ENCODE measurements at places on chromosomes 12 and 14. TPM values are rescaled to one million over a fixed set of nuclear protein-coding genes. Genes with fewer than 3 reads are reported as not detected.

DNA sequence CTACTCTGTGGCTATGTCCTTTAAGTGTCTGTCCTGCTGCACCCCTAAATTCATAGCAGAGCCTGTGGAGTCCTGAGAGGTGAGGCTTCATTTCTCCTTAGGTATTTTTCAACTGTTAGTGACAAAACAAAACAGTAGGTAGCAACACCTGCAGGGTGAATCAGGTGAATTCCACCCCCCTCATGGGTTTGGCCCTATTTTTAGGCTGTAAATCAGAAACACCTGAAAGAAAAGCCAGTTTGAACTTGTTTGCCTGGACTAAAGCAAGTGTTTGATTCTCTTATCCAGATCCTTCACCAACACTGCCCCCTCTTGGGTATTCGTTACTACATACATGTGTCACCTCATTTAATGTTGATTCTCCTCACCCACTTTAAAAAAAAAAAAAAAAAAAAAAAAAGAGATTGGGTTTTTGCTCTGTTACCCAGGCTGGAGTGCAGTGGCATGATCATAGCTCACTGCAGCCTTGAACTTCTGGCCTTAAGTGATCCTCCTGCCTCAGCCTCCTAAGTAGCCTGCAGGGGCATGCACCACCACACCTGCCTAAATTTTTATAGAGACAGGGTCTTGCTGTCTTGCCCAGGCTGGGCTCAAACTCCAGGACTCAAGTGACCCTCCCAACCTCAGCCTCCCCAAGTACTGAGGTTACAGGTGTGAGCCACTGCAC is 10.3 kb downstream of the TBPL2 start:
- H3K27ac ChIP-seq, result no peak overlapping the region
- H3K27me3 ChIP-seq, result no peaks in the 10 kb centered on the region
- no peak overlapping the region for H3K4me3 ChIP-seq

The CCDC175 gene
- not detected for polyA plus RNA-seq

DNA sequence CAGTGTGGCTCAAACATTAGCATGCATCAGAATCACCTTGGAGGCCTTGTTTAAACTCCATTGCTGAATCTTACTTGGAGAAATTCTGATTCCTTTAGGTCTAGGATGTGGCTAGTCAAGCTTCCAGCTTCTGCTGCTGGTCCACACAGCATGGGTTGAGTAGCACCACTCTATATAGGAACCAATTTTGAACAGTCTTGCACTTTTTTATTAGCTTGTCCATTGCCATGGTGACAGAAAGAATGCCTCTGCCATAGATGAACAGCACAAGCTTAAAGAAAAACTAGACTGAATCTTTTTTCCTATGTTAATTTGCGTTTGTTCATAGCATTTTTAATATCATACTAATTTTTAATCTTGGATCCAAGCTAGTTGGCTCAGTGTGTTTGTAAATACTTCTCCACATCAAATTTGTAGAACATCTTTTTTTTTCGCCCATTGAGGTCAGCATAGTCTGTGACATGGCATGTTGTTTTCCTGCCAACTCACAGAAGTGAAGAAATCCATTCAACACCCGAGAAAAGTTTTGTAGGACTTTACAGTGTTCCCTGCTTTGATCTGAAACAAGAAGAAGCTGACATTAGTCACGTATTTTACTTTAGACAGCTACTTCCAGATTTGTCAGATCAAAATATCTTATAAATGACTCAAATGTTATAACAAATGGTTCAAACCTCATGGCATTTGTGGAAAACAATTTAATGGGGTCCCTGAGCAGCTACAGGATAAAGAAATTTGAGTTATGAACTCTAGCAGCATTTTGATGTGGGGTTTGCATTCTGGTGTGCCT is 438.8 kb downstream of the EGLN3 start:
- no peak for DNase-seq
- H3K4me3 ChIP-seq, result no peak overlapping the region
- no peak overlapping the region for H3K27ac ChIP-seq
- H3K27me3 ChIP-seq, result no peaks in the 10 kb centered on the region

DNA sequence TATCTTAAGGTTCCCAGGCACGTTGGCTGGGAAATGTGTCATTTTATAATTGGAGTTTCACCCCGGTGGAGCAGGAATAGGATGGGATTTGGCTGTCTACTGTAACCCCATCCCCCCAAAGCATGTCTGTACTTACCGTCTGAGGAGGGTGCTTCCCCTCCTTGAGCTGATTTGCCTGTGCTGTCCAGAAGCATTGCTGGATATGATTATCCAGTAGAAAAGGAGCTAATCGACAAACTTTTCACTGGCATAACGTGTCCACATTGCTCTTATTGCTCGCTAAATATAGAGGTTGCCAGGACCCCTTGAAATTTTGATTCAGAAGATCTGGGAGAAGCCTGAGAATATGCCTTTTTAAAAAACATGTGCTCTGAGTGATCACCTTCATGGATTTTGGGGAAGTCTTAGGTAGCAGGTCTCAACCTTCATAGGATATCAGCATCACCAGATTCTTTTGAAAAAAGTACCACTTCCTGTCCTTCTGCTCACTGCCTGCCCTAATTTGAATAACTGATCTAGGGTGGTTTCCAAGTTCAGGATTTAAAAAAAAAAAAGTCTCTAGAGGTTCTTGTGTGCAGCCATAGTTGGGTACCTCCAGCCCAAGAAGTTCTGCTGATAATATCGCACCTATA is 80.4 kb upstream of the KCNA1 start:
- H3K4me3 ChIP-seq, result no peak overlapping the region
- H3K36me3 ChIP-seq, result no peaks in the 10 kb centered on the region
- peaks cover 2% of the 10 kb centered on the region for H3K4me1 ChIP-seq
- DNase-seq, result no peak

- H3K27ac ChIP-seq, result no peak overlapping the region
- H3K4me3 ChIP-seq, result no peak overlapping the region
- H3K27me3 ChIP-seq, result no peaks in the 10 kb centered on the region
- no peaks in the 10 kb centered on the region for H3K36me3 ChIP-seq
Observed at GRCh38 chr14:72404998-72405397, 472.8 kb downstream of the RGS6 start.

The DHRS2 gene
- polyA plus RNA-seq, result 2.4 TPM

DNA sequence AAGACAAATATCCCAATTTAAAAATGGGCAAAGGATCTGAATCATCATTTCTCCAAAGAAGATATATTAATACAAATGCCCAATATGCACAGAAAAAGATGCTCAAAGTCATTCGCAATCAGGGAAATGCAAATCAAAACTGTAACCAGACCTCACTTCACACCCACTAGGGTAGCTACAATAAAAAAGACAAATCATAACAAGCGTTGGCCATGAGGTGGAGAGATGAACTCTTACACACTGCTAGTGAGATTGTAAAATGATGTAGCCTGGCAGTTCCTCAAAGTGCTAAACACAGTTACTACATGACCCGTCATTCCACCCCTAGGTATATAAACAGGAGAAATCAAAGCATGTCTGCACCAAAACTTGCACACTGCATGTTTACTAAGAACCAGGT is 30.4 kb downstream of the CDC42BPB start:
- H3K4me1 ChIP-seq, result peaks cover 15% of the 10 kb centered on the region
- H3K27ac ChIP-seq, result no peak overlapping the region
- no peaks in the 10 kb centered on the region for H3K36me3 ChIP-seq
- no peak for DNase-seq
- no peaks in the 10 kb centered on the region for H3K27me3 ChIP-seq
- no peak overlapping the region for H3K4me3 ChIP-seq

DNA sequence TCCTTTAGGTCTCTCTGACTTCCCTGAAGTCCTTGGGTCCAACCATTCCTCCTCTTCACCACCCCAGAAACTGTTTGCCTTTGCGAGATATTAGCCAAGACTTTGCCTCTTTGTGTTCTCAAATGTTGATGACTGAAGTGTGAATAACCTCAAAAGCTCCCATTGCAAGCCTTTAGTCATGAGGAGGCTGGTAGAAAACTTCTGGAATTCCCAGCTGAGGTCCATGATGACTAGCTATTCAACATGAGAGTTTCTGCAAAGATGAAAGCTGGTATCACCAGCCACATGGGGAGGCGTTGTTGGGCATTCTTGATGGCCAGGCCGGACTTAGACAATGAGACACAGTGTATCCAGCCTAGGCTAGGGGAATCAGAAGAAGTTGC is 111.7 kb downstream of the TBX5 start:
- no peak overlapping the region for H3K4me3 ChIP-seq
- no peaks in the 10 kb centered on the region for H3K4me1 ChIP-seq
- no peaks in the 10 kb centered on the region for H3K27me3 ChIP-seq
- no peak for DNase-seq
- no peaks in the 10 kb centered on the region for H3K36me3 ChIP-seq

The RTL1 gene
- polyA plus RNA-seq, result not detected

GRCh38 chr12:50650285-50650684 is 113.6 kb upstream of the ATF1 start:
- H3K4me1 ChIP-seq, result no peaks in the 10 kb centered on the region
- no peaks in the 10 kb centered on the region for H3K36me3 ChIP-seq
- DNase-seq, result no peak
- no peaks in the 10 kb centered on the region for H3K27me3 ChIP-seq

DNA sequence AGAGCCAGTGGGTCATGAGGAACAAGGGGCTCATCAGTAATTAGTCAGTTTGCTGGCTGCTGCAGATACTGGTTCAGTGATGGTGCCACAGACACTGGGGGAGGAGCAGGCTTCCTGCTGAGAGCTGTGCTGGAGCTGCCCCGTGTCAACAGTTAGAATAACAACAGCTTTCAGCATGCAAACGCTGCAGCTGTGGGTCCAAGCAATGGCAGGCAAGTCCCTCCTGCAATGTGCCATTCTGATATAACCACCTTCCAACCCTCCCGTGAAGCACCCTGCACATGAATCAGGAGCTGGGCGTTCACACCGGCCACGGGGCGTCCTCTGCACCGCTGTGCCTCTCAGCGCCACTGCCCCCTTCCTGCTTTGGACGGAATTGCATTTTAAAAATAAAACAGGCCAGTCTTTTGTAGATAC is 258.4 kb upstream of the SFSWAP start:
- H3K4me1 ChIP-seq, result no peaks in the 10 kb centered on the region
- no peaks in the 10 kb centered on the region for H3K36me3 ChIP-seq
- no peak overlapping the region for H3K27ac ChIP-seq
- DNase-seq, result peak; percentile 48
- H3K27me3 ChIP-seq, result no peaks in the 10 kb centered on the region
- H3K4me3 ChIP-seq, result no peak overlapping the region

DNA sequence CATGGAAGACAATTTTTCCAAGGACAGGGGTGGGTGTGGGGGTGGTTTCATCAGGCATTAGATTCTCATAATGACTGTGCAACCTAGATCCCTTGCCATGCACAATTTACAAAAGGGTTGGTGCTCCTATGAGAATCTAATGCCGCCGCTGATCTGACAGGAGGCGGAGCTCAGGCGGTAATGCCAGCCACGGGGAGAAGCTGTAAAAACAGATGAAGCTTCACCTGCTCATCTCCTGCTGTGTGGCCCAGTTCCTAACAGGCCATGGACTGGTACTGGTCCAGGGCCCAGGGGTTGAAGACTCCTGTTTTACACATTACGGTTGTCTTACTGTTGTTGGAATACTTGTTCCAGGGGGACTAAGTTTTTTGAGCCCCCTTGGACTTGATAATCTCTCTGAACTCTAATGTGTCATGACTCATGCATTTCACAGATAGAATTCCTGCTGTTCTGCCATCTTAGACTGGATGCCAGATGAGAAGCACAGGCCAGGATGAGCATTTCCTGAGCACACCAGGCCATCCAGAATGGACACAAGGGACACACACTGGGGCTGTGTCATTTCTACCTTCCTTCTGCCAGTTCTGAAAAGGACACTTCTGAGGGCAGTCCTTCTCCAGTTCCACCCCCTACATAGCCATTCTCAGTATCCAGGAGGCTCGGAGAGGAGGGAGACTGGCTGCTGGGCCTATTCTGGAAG is 5.8 kb downstream of the PLEKHD1 start:
- no peaks in the 10 kb centered on the region for H3K36me3 ChIP-seq
- no peak for DNase-seq
- H3K27me3 ChIP-seq, result no peaks in the 10 kb centered on the region

The MIPOL1 gene
- 4.4 TPM for polyA plus RNA-seq

GRCh38 chr12:102824218-102824835 is 92.7 kb downstream of the PAH start:
- no peak overlapping the region for H3K27ac ChIP-seq
- H3K4me1 ChIP-seq, result no peaks in the 10 kb centered on the region
- peak; percentile 85 for DNase-seq
- no peaks in the 10 kb centered on the region for H3K36me3 ChIP-seq
- no peaks in the 10 kb centered on the region for H3K27me3 ChIP-seq

DNA sequence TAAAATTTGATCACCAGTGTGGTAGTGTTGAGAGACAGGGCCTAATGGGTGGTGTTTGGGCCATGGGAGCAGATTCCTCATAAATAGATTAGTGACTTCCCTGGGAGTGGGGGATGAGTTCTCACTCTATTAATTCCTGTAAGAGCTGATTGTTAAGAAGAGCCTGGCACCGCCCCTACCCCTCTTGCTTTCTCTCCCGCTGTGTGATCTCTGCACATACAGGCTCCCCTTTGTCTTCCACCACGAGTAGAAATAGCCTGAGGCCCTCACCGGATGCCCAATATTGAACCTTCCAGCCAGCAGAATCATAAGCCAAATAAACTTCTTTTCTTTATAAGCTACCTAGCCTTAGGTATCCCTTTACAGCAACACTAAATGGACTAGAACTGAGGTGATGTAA is 31.9 kb upstream of the CAND1 start:
- no peak overlapping the region for H3K4me3 ChIP-seq
- DNase-seq, result no peak
- no peaks in the 10 kb centered on the region for H3K36me3 ChIP-seq
- no peaks in the 10 kb centered on the region for H3K27me3 ChIP-seq
- H3K27ac ChIP-seq, result no peak overlapping the region

DNA sequence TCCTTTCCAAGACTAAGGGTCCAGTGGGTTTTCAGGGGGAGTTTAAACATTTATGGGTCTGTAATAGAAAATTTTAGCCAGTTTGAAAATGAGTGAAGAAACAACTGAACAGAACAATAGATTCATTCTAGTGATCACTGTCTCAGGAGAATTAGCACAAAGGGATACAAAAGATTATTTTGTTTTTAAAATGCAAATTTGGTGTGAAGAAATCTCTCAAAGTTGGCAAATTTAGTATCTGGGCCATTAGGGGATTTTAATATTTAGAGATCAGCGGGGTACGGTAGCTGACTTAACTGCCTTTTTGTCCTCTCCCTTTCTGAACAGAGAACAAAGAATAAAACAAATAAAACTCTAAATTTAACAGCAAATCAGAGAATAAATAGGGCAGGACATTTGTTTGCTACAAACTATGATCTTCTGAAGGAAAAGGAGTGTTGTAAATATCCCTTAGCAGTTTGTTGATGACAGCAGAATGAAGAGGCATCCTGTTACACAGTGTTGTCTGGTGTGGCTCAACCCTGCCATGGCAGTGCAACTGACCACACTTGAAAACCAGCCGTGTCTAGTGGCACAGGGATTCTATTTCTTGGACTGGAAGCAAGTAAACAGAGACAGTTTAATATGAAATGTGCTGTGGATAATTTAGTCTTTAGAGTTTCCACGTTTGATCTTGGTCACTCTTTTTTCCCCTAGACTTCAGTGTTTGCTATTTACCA is 46.3 kb upstream of the LRTM2 start:
- no peaks in the 10 kb centered on the region for H3K4me1 ChIP-seq
- peaks cover 3% of the 10 kb centered on the region for H3K36me3 ChIP-seq
- DNase-seq, result peak; percentile 45
- no peak overlapping the region for H3K4me3 ChIP-seq
